Activated T-cell treated with anti-CD3 and anti-CD28 coated beads, Interleukin-2, amount 50 U/mL, for 24 hours (primary cell): ENCODE measurements at places on chromosomes 5 and 9.

- DNase-seq, result no peak
Observed at GRCh38 chr9:118367383-118367782, 663.2 kb downstream of the TLR4 start.

GRCh38 chr5:65775476-65775875, 53.5 kb downstream of the NLN start:
- no peak for DNase-seq

DNA sequence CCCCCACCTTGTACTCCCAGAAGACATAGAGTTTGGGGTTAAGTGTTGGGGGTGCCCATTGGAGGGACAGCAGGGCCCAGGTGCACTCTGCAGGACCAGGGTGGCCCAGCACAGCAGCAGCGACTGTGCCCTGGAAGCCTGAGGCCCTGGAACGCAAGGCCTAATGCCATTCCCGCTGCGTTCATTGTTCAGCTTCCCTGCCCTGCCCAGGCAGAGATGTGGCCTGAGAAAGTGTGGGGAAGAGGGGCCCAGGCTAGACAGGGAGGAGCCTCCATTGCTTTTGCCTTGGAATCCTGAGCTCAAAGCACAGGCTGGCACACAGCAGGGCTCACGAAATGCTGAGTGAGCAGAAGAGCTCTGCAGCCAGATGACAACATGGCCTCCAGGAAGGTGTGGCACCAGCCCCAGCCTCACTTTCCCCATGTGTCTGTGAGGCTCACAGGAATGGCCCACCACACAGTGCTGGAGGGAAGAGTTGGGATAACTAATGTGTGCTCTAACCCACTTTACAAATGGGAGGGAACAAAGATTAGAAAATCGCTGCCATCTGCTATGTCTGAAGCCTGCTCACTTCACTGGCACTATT, 19.4 kb downstream of the S1PR3 start:
- DNase-seq, result no peak

DNA sequence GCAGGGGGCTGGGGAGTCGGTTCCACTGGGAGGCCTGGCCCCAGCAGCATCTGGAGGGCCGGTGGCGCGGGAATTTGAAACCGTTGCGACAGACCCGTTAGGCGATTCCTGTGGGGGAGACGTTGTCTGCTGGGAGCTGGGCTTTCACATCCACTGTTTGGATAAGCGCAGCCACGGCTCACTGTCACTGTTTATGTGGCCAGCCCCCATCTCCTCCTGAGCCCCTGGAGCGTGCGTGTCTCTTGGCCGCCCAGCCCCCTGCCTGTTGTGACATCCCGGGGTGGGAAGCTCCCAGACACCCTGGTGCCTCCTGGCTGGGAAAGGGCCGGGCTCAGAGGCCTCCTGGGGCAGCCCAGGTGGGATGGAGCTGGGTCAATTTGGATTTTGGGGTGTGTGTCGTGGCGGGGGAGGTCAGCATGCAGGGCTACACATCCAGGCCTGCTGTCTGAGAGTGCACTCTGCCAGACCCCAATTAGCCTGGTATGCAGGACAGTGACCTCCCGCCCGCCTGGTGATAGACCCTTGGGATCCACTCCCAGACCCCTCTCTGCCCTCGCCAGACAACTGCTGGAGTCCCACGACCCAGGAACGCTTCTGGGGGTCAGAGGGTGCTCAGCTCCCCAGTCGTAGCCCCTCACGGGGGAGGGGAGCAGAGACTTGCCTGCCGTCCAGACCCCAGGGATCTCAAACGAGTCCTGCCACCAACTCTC, 62.0 kb upstream of the RNU6ATAC start:
- no peak for DNase-seq

- no peak for DNase-seq
Observed at GRCh38 chr5:114367029-114367428, 5.2 kb downstream of the KCNN2 start.

GRCh38 chr5:123344816-123345426, 78.3 kb downstream of the CEP120 start:
- no peak for DNase-seq

DNA sequence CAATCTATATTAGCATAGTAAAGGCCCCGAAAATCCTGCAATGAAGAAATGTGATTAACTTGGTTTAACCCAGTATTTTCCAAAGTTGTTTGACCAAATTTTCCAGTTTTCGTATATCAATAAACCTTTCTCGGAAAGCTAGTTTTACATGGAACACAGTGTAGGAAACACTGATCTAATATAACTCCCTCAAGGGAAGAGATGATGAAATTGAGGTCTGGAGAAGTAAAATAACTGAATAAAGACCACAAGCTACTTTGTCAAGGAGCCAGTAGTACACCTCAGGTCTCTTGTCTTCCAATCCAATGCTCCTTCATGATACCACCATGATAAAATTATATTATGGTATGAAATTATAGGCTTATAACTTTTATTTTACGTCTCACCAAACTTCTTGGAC, 118.1 kb upstream of the TARS1 start:
- no peak for DNase-seq

DNA sequence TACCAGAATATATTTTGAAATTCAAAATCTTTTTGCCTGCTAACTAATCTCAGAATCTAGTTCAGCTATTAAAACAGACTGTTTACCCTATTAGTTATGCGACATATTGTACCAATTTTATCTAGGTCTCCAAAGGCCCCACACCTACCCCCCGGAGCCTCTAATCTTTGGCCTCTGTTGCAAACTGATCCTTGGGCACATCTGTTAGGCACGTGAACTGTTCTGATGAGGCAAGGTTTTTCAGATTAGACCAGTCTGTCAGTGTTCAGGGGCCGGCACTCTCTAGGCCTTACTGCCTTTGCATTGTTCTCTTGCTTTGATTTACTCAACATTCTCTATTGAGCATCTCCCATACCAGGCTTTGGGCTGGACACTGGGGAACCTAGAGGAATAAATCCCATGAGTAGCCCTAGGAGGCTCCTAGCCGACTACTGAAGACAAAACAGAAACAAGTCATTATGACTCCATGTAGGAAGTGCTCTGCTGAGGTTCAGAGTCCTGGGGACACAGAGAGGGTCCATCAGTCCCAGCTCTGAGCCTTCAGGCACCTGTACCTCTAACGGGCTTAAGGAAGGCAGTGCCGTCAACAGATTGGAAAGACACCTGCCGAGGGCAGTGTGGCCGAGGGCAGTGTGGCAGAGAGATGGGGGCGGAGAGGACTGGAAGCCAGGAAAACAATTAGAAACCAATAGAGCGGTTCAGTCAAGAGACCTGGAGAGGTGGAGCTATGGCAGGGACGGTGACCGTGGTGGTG, 245.1 kb downstream of the AOPEP start:
- no peak for DNase-seq

GRCh38 chr5:16902846-16903245, 33.2 kb downstream of the MYO10 start:
- no peak for DNase-seq

GRCh38 chr5:77935506-77936364, 159.6 kb upstream of the TBCA start:
- DNase-seq, result no peak

- no peak for DNase-seq
Observed at GRCh38 chr9:3824581-3824980, 298.8 kb upstream of the RFX3 start.
